ENCODE measurements at places on chromosomes 1 and 21. TPM values are rescaled to one million over a fixed set of nuclear protein-coding genes. Genes with fewer than 3 reads are reported as not detected.

Gene AVPR1B
- total RNA-seq = not detected

Gene LRRC52
- total RNA-seq = not detected

Gene CYP4A11
- total RNA-seq = not detected

Gene GORAB
- total RNA-seq = 17.2 TPM

Gene SLC19A2
- total RNA-seq = 5.2 TPM

Gene TTC39A
- total RNA-seq = 0.72 TPM

Gene EPHB2
- 54.7 TPM for total RNA-seq

Gene ELAPOR1
- total RNA-seq = 0.28 TPM

Gene LDLRAD2
- not detected for total RNA-seq

Gene AIDA
- total RNA-seq = 71.4 TPM

Gene UBASH3A
- total RNA-seq = not detected

Gene NDC1
- total RNA-seq = 33.9 TPM

Gene TRIM17
- total RNA-seq = not detected

Gene GBP5
- not detected for total RNA-seq

Gene FCRLB
- total RNA-seq = 0.90 TPM

Gene LCE1E
- total RNA-seq = not detected

Gene MYBPH
- total RNA-seq = not detected

Gene SNX7
- 24.4 TPM for total RNA-seq

Gene KIF17
- 4.5 TPM for total RNA-seq

Gene FOXO6
- not detected for total RNA-seq

Gene ATAD3C
- not detected for total RNA-seq

Gene BRINP3
- under 0.01 TPM for total RNA-seq

Gene UBE2U
- total RNA-seq = not detected

Gene KCNE1
- total RNA-seq = 0.90 TPM

Gene MAPKAPK2
- 56.5 TPM for total RNA-seq

Gene TUFT1
- total RNA-seq = 33.3 TPM

Gene PTPN7
- total RNA-seq = not detected

Gene ANGPTL3
- not detected for total RNA-seq

Gene APCS
- not detected for total RNA-seq

Gene IL19
- total RNA-seq = not detected

Gene CD164L2
- total RNA-seq = not detected

Gene TSTD1
- not detected for total RNA-seq

Gene BNIPL
- total RNA-seq = under 0.01 TPM
